Occipital lobe (tissue), 3 donors: ENCODE measurements at places on chromosomes 6 and 20.

GRCh38 chr6:108291091-108291490 is 3.8 kb upstream of the AFG1L start:
- DNase-seq = no peak

- DNase-seq = no peak
Measured at GRCh38 chr6:38459291-38459690, 180.4 kb downstream of the BTBD9 start.

DNA sequence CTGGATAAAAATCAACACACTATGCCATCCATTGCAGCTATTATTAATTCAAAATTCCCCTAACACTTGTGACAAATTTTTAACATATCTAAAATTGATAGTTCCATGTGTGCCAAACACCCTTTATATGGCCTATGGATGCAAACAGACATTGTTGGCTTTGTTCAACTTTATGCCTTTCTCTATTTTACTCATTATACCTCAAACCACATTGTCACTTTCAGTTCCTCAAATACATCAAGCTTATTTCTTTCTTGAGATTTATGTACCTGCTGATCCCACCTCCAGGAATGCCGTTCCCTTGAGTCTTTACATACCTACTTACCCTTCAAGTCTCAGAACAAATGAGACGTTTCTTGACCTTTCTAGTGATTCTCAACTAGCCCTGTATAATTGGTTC is 193.5 kb upstream of the PLN start:
- DNase-seq = no peak

GRCh38 chr6:112310439-112311125 is 36.5 kb upstream of the RFPL4B start:
- no peak for DNase-seq

GRCh38 chr20:22729180-22729579 is 144.8 kb upstream of the FOXA2 start:
- no peak for DNase-seq

- no peak for DNase-seq
Measured at GRCh38 chr20:57605045-57605444, 15.2 kb downstream of the ZBP1 start.

- DNase-seq = no peak
Measured at GRCh38 chr6:1178590-1178989, 133.3 kb upstream of the FOXQ1 start.

- no peak for DNase-seq
Measured at GRCh38 chr6:8192067-8192466, 89.7 kb upstream of the EEF1E1 start.

GRCh38 chr6:50591135-50591534 is 122.2 kb upstream of the TFAP2D start:
- DNase-seq = no peak

DNA sequence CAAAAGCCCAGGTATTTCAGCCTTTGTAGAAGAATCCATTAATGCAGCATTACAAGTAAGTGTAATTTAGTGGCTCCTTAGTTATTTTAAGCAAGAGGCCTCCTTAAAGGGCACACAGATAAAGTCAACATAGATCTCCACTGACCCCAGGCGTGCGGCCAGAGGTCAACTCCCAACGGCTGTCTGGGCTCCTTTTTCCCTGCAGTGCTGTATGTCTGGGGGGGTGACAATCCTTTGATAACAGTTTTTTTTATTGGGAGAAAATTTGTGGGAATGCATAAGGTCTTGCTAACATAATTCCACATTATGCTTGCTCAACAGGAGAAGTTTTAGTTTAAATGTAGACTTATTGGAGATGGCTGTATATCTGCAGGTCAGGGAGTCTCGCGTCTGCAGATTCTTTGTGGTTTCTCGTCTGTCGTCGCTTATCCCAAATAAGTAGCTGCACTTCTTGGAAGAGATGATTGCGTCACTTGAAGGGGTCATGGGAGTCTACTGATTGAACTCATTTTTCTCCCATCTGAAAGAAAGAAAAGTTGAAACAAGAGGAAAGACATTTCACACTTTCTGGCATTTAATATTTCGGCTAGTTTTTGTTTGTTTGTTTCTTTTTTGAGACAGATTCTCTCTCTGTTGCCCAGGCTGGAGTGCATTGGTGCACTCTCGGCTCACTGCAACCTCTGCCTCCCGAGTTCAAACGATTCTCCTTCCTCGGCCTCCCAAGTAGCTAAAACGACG is 151.7 kb upstream of the AKAP12 start:
- DNase-seq = no peak

- no peak for DNase-seq
Measured at GRCh38 chr20:63273635-63274380, 1.2 kb downstream of the ARFGAP1 start.

DNA sequence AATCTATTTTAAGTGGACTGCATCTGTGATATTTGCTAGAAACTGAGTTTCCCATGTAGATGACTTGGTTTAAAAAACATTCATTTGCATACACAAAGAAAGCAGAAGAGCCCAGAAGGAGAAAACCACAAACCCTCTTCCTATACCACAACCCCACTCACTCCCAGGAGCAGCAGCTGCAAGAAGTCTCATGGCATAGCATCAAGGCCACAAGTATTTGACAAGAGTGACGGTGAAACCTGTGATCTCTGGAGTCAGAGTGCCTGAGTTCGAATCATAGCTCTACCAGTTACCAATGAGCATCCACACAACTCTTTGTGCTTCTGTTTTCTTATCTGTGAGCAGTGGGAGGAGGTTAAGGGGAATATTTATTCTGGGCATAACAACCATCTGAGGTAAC is 44.7 kb upstream of the SIRPG start:
- DNase-seq = no peak

- no peak for DNase-seq
Measured at GRCh38 chr6:134186355-134186754, 131.6 kb downstream of the SGK1 start.

GRCh38 chr6:12903246-12903645 is 186.7 kb downstream of the PHACTR1 start:
- DNase-seq = no peak

DNA sequence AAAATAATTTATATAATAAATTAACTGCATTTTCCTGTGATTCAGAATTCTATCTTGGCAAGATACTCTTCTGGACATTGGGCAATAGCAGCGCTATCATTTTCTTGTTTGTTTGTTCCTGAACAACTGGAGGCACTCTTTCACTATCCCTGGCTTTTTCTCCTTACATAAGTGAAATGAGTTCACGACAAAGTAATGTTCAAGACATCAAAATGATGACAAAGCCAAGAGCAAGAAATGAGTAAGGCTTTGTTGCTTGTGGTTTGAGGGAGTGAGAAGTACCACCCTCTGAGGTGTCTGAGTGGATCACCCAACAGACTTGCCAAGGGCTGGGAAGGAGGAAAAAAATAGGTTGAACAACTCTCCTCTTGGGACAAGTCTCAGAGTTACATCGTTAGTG is 466.6 kb upstream of the JAG1 start:
- no peak for DNase-seq

- no peak for DNase-seq
Measured at GRCh38 chr6:123965894-123966293, 162.2 kb downstream of the NKAIN2 start.

GRCh38 chr6:148723484-148723883 is 23.3 kb upstream of the UST start:
- no peak for DNase-seq

GRCh38 chr20:17870086-17870740 is 98.4 kb downstream of the SNX5 start:
- no peak for DNase-seq
